ENCODE measurements at places on chromosomes 5 and 9.

DNA sequence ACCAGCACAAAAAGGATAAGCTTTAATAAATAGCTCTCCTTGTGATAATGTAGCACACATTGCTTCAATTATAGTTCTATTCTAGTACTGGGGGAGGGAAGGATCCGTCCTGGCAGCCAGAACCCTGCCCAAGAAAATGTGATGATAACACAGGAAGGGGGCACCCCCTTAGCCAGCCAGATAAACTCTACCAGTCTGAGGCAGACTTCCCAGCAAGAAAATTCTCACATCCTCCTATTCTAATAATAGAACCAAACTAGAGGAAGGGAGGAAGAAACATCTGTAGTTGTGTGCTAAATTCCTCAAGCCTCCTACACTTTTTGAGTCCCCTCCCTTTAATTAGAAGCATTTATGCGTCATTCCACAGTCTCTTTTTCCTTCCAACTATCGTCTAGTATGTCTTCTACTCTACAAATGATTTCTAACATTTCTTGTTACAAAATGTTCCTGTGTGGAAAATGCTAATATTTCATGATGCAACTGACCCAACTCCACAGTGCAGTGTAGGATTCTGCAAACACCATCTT lies 261.0 kb downstream of the SEMA5A start:
- DNase-seq, result no peak

DNA sequence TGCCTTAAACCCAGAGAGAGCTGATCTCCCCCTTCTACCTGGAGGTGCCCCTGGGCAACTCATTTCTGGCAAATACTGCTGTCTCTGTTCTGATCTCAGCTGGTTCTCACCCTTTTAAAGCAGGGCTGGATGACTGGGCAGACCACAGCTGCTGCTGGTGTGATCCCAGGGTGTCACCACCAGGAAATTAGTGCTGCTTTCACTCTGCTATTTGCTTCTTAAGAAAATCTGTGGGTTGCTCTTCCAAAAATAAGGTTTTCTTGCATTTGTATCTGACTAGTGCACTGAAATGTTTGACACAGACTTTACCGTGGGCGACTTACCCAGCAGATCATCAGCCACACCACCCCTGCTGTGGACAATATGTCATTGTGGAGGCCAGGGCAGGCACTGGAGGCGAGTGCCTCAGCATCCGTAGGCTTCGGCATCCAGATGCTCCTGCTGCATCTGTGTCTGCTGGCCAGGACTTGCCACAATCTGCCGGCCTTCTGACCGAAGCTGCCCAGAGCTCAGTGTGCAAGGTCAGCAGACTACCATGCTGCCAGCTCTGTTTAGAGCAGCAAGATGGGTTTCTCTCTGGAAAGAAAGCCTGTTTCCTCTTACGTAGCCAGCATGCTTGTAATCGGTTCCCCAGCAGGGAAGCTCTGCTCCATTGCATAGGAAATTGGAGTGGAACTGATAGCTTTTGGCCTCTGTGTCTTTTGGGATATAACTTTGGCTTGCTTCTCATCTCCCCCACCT lies 13.6 kb downstream of the ARHGAP26 start:
- peak; percentile 43 for DNase-seq

GRCh38 chr5:11387382-11387781 lies 516.9 kb downstream of the CTNND2 start:
- DNase-seq, result no peak

GRCh38 chr9:98101868-98102273 lies 17.2 kb downstream of the TRIM14 start:
- DNase-seq, result peak; percentile 85

- no peak for DNase-seq
These were observed 19.1 kb upstream of the JADE2 start for GRCh38 chr5:134506054-134507039.

- peak; percentile 21 for DNase-seq
These were observed 423.0 kb downstream of the DIRAS2 start for GRCh38 chr9:90219548-90220118.

DNA sequence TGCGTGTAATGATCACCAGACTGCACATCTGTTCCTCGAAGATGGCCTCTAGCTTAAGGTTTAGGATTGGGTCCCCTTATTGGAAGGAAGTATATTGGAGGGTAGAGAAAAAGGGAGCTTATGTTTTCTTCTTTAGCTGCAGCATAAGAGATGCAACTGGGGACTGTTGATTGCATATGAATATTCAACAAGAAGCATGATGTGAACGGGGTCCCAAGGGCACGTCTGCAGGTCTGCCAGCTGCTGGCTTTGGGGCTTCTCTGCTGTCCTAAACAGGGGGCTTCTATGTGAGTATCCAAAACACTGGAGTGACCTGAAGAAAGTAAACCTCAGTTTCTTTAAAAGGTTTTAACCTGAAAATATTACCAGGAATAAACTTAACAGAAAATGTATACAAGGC lies 3.6 kb upstream of the BNIP1 start:
- no peak for DNase-seq

DNA sequence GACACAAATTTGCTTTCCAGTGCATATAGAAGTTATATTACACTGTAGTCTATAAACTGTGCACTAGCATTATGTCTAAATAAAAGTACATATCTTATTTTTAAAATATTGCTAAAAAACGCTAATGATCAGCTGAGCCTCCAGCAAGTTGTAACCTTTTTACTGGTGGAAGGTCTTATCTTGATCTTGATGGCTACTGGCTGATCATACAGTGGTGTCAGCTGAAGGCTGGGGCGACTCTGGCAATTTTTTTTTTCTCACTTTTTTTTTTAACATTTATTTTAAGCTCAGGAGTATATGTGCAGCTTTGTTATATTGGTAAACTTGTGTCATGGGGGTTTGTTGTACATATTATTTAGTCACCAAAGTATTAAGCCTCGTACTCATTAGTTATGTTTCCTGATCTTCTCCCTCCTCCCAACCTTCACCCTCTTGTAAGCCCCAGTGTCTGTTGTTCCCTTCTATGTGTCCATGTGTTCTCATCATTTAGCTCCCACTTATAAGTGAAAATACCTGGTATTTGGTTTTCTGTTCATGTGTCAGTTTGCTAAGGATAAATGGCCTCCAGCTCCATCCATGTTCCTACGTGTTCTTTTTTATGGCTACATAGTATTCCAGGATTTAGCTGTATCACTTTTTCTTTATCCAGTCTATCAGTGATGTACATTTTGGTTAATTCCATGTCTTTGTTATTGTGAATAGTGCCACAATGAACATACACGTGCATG lies 38.6 kb upstream of the IFNE start:
- no peak for DNase-seq

- DNase-seq, result no peak
These were observed 92.6 kb downstream of the CHSY3 start for GRCh38 chr5:129996896-129997295.

DNA sequence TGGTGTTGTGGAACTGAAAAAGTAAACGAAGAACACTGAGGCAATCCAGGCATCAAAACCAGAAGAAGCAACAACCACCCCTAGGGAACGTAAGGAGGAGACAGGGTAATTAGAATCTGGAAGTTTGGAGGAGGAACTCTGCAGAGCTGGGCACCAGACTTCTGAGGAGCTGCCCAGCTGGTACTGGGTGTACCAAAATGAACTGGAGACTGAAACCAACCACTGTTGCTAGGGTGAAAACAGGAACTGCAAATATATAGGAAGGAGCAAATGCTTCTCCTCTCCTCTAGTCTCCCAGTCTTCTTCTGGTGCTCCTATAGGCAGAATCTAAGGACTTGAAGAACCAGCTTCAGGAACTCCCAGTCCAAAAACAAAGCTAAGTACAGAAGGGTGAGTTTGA lies 189.8 kb downstream of the ELAVL2 start:
- DNase-seq, result no peak

DNA sequence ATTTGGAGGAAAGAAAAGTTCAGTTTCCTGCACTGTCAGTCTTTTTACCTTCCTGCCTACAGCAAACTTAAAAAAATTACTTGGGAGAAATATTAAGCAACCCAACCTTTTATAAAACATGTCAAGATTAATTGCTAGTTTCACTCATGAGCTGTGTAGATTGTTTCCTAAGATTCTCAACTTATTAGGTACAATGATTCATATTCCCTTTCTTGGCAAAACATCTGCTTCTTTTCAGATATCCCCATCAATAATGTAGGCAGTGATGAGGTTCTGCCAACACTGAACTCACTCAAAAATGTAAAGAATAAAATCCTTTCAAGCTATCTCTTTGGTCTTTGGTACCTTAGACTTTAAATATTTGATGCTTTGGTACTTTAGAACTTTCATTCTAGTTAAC lies 56.0 kb downstream of the ISL1 start:
- no peak for DNase-seq

DNA sequence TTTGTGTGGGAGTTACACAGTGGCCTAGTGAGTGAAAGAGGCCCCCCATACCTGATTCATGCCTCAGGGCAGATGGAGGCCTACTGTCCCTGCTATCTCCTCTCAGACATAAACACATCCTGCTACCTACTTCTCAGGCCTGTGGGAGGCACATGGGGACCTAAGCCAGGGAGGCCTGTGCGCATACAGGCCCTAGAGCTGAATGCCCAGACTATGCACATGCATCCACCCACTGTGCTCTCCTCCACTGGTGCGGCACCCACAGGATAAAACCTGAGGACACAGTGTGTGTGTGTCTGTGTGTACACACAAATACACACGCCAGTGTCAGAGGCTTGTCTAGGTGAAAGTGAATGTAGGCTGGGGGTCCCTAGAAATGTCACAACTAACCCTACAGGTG lies 1.4 kb downstream of the PAX5 start:
- no peak for DNase-seq

- DNase-seq, result no peak
These were observed 409.5 kb downstream of the MAT2B start for GRCh38 chr5:163914910-163915309.

GRCh38 chr9:107592424-107592823 lies 102.9 kb upstream of the KLF4 start:
- DNase-seq, result no peak

GRCh38 chr5:81169924-81170323 lies 63.2 kb upstream of the CKMT2 start:
- DNase-seq, result no peak

DNA sequence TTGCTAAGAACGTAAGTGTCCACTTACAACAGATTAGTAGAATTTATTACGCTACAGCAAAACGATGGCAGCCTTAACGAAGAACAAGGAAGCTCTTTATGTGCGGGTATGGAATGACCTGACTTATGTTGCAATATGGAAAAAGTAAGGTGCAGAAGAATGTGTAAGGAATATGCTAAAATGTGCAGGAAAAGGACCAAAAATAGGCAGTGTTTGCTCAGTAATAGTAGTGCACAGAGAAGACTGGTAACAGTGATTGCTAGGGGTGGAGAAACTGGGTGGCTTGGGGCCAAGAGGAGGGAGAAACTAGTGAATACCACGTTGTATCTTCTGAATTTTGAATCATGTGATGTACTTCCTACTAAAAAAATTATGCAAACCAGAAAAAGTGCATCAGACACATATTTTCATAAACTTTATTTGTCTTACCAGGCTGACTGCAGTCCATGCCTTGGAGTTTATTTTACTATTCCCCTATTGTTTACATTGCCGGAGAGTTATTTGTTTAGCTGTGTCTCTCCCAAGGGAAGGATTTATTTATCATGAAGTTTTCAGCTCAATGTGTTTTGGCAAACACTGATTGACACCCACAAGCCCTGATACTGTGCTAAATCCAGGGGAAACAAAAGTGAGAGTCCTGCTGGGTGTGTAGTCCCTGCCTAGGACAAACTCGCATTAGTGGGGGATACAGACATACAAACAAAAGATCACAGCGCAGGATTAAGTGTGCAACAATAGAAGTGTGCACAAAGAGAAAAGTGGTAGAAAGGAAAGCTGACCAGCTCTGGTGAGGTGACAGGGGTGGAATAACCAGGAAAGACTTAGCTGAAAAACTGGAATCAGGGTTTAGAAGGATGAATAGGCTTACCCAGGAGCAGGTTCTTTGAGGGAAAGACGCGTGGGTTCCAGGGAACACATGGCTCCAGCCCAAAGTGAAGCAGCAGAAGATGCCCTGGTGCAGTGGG lies 34.0 kb upstream of the ZNF484 start:
- no peak for DNase-seq

GRCh38 chr9:135340726-135341475 lies 138.7 kb upstream of the PPP1R26 start:
- no peak for DNase-seq

- no peak for DNase-seq
These were observed 11.1 kb downstream of the PRELID2 start for GRCh38 chr5:145824040-145824439.

- no peak for DNase-seq
These were observed 708.7 kb downstream of the CDH9 start for GRCh38 chr5:26329562-26330189.

DNA sequence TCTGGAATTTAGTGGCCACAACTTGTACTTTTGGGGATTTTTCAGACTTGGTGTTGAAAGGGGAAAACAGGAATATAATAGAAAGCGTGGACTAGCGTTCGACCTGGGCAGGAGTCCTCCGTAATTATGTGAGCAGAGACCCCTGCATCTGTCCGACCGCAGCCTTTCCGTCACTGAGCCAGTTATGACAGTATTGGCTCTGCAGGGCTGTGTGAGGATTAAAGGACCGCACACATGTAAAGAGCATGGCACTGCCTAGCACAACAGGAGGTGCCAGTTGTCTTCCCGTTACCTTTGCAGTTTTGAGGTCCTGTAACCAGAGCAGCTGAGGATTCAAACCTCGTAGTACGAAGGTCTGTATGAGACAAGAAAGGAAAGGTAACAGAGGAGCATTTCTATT lies 1.2 kb downstream of the B4GALT7 start:
- DNase-seq, result no peak

DNA sequence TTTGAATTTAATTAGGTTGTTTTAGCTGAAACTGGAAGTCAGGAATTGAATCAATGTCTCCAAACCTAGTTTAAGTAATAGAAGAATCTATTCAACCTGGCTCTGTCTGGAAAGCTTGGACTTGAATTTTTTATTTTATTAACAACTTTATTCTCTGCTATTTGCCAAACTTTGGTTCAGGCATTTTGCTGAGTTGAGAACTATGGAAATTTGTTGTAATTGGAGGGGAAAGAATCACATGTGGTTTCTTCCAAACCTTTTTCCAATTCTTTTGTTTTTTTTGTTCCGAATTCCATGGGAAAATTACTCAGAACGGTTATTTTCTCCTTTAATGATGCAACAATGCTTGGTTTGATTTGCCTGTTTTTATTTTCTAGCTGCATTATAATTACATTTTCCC lies 98.2 kb upstream of the RPS23 start:
- DNase-seq, result no peak
